ENCODE measurements at places on chromosomes 12 and 14.

- no peak for DNase-seq
Measured at GRCh38 chr12:132244724-132245295, 84.6 kb downstream of the GALNT9 start.

DNA sequence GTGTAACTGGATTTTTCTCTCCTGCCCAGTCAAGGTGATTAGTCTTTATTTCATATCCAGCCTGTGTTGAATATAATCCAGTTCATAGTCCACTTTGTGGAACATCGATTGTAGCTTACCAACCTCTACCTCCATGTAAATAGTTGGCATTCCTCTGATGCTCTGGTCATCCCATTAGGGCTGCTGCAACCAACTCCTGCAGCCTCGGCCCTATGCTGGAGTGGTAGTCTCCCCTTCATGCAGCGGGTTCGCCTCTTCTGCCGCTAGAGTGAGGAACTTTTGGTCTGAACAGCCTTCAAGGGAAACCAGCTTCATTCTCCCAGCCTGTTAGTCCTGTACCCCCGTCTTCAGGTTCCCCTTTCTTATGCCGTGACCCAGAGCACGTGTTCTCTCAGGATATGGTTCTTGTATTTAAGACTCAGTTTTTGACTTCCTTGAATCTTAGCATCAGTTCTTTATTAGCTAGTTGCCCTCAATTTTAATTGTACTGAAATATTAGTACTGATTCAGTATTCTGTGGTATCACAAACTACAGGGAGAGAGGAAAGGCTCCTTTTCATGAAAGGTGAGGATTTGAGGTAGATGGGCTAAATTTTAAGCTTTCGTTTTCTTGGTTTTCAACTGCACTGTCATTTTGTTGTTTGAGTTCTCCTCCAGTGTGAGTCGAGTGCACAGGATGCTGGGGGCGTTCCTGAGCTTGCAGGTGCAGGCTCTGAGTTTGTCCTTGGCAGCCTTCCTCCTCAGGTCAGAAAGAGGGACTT, 33.2 kb downstream of the ZNF664 start:
- DNase-seq: no peak

GRCh38 chr12:128592220-128592744, 231.5 kb downstream of the SLC15A4 start:
- no peak for DNase-seq

- DNase-seq: no peak
Measured at GRCh38 chr12:47268501-47269454, 189.0 kb upstream of the AMIGO2 start.

- DNase-seq: no peak
Measured at GRCh38 chr14:22545842-22546721, 42.9 kb downstream of the DAD1 start.

- DNase-seq: no peak
Measured at GRCh38 chr12:77837876-77838291, 7.2 kb downstream of the NAV3 start.

- no peak for DNase-seq
Measured at GRCh38 chr12:113528606-113529293, 57.1 kb upstream of the LHX5 start.

DNA sequence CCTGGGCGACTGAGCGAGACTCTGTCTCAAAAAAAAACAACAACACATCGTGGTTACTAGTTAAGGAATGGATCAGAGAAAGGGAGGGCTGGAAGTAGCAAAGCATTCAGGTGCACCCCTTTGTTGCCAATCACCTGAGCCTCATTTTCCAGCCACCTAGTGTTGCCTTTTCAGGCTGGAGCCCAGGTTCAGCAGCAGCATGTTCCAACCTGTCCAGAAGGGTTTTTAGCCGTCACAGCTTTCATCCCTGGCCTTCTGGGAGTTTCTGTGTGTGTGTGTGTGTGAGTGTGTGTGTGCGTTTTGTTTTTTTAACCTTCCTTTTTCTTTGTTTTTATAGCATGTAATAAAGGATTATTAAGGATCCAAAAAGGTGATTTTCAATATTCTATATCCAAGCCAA, 121.1 kb upstream of the ATF1 start:
- DNase-seq: no peak

- no peak for DNase-seq
Measured at GRCh38 chr14:40240245-40240859, 808.1 kb upstream of the FBXO33 start.

GRCh38 chr12:52645982-52646381, 6.0 kb downstream of the KRT2 start:
- DNase-seq: no peak

DNA sequence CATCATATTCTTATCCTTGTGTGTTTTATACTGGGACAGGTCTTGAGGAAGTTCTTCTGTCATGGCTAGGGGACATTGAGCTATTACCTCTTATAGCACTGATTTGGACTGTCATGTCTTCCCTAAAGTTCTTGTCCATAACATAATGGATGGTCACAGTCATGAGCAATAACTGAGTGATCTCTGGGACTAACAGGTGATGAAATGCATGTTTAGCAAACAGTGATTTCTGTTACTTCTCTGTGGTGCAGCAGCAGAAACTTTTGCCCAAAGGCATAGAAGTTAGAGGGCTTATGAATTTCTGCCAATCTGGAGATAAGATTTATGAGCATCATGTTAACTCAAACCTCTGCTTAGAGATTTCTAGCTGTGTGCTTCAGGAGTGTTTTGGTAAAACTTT, 5.9 kb downstream of the ADIPOR2 start:
- no peak for DNase-seq

DNA sequence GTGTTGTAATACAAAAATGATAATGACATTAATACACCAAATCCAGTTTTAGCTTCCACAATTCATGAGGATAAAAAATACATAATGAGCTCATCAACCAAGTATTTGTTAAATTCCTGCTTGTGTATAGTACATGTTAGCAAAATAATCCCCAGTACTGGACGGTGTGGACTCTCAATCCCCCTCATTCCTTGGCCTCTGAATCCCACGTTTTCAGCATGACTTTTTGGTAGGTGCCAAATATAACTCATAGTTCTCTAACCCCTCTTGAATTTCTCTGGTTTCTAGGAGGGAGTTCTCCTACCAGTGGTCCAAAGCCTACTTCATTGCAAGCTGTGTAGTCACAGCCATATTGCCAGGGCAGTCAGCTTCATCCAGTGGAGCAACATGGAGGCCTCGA, 41.4 kb upstream of the EPS8 start:
- no peak for DNase-seq

- DNase-seq: no peak
Measured at GRCh38 chr14:69355607-69356281, 42.4 kb downstream of the ERH start.

- no peak for DNase-seq
Measured at GRCh38 chr14:102645746-102646440, 53.4 kb downstream of the RCOR1 start.

GRCh38 chr12:78928200-78929074, 63.9 kb downstream of the SYT1 start:
- no peak for DNase-seq

- no peak for DNase-seq
Measured at GRCh38 chr14:73721101-73721821, 7.1 kb upstream of the PNMA1 start.

DNA sequence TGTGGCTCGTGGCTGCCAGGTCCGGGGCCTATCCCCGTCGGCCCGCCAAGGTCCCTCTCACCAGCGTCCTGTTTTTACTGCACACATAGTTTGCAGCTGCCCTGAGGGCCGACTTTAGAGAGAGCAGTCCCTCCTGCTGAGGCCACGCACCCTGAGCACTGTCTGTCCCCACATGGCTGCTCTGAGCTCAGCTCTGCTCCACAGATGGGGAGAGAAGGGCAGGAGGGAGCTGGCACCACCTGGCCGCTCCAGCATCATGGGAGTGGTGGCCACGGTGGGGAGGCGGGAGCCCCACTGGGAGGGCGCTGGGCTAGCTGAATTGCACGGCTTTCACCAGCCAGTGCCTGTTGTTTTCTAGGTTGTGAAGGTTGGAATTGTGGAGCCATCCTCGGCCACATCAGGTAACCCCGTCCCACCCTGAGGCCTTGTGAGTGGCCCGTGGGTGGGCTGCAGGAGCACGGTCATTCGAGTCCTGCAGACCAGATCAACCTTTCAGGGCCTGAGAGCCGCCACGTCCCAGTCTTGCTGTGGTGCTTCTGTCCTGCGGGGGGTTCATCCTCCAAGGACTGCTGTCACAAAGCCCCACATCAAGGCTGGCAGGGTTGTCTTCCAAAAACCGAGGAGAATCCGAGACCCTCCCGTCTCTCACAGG, 7.4 kb upstream of the TEX22 start:
- no peak for DNase-seq

GRCh38 chr14:25488961-25489360, 439.0 kb upstream of the STXBP6 start:
- DNase-seq: no peak

All from stimulated activated CD4-positive, alpha-beta T cell treated with anti-CD3 and anti-CD28 coated beads, TNF-alpha, amount 100 ng/mL, for 24 hours (primary cell).